ENCODE measurements at places on chromosomes 5 and 9. TPM values are rescaled to one million over a fixed set of nuclear protein-coding genes. Genes with fewer than 3 reads are reported as not detected.

- no peak for DNase-seq
Observed at GRCh38 chr5:34620185-34620584, 35.9 kb upstream of the RAI14 start.

DNA sequence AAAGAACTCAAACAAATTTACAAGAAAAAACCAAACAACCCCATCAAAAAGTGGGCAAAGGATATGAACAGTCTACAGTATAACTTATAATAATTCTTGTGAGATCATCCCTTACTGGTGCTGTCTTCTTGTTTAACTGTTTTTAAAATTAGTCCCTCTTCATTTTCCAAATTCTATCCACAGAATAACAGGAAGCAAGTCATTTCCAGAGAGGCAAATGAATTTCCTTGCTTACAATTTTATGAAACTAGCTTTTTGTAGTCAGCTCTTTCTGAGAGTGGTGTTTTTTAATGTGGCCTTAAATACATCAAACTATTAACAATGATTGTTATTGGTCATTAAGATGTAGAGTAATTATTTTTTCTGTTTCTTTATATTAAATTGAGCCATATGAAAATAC is 40.6 kb downstream of the FAM174A start:
- no peak for DNase-seq

MCC gene
- total RNA-seq = 54.1 TPM

DNA sequence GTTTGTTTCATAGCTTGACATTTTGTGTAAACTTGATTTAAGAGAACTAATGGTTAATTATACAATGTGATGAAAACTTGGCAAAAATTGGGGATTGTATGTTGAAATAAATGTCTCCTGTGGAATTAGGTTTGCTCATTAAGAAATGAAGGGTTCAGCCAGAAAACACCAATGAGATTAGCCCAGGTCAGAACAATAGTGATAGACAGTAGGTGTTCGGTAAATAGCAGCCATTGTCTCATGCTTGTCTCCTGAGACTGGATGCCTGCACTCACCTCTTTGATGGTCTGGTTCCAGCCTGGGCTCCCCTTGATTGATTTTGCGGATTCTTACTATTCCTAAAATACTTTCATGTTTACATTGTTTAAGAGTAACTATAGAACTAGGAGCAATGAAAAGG is 135.5 kb downstream of the FBN2 start:
- no peak for DNase-seq

GRCh38 chr9:10566848-10567247 is 46.0 kb downstream of the PTPRD start:
- DNase-seq = no peak

OBP2B gene
- total RNA-seq = 35.2 TPM

DNA sequence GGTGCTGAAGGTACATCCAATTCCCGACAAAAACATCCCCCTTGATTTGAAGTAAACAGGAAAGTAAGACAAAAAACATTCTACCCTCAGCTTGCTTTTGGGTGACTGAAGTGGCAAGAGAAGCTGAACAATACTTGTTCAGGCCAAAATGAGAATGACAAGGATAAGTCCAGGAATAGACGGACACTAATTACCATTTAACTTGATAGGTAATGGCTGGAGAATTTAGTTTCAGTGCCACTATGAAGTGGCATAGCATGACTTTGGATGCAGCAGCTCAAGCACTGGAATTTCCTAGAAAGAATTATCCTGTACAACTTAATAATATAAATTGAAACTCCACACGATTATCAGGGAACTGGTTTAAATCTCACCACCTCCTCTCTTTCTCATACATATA is 49.7 kb downstream of the HOMER1 start:
- no peak for DNase-seq

- DNase-seq = no peak
Observed at GRCh38 chr9:7237473-7238246, 479.9 kb downstream of the KDM4C start.

SUSD3 gene
- 471 TPM for total RNA-seq

DNA sequence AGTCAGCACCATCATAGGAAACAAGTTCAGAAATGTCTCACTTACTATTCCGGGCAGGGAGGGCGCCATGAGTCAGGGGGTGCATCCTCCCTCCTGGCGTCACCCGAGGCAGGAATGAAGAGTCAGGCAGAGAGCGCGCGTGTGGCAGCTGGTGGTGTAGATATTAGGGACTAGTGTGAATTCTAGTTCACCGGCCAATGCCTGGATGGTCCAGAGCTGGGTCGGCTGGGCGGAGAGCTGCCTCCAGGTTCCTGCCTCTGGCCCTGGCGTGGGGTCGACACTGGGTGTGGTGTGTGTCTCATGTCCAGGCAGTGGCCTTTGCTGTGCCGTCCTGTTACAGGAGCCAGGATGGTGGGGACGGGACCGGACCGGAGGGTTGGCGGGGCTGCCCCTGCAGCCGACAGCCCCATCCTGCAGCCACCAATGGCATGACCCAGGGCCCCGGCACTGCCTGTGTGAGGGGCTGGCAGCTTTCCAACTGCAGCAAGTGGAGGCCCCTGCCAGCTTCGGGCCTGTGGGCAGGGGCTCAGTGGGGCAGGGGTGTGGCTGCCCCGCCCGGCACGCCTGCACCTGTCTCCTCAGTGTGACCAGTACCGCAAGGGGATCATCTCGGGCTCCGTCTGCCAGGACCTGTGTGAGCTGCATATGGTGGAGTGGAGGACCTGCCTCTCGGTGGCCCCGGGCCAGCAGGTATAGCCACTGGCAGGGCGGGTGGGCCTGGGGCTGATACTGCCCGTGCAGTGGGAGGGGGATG is 9.1 kb downstream of the DIPK1B start:
- DNase-seq = no peak

GRCh38 chr5:38059876-38060275 is 198.5 kb upstream of the EGFLAM start:
- DNase-seq = no peak

DNA sequence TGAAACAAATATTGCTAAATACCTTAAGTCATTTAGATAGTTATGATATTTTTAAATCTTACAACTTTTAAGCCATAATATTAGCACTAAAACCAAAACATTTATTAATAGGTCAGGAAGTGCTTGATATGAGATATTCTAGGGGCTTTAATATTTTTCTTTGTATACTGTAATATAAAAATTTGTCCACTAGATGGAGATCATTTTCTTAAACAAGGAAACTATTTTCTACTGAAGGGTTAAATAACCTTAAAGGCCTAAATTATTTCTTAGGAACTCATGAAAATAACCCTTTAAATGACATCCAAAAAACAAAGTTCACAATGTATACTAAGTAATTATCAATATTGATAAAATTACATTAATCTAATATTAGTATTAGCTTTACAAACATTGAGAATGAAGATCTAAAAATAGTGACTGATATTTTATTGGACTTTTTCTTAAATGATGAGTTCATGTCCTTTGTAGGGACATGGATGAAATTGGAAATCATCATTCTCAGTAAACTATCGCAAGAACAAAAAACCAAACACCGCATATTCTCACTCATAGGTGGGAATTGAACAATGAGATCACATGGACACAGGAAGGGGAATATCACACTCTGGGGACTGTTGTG is 635.7 kb downstream of the RAB3C start:
- DNase-seq = no peak

DNA sequence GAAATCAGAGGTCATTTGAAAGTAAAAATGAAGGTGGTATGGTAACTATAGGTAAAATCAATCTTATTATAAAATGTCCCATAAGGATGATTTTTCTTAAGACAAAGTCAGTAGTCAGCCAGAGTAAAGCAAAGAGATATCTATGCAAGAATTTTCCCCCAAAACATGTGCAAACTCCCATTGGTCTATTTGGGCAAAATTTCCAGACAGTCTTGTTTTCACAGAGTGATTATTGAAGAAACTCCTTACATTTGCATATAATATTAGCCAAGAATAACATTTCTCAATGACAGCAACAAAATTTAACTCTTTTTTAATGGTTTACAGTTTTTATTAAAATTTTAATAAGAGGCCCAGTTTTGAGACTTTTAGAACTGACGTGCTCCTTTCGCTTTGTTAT is 406.1 kb upstream of the GRAMD2B start:
- DNase-seq = no peak

DNA sequence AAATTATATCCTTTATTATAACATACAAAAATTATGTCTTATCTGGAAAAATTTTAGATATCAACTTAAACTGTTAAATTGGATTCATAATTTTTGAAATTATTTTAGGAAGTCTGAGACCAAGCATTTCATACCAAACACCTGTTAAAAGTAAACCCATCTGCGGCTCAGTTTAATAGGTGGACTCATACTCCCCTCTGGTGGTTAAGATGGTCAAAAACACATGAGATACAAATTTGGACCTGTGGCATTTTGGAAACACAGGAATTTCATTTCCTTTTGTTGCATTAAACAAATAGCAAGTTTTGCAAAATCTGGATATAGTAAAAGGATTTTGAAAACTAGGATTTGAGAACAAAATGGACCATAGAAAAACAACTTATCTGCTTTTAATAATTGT is 53.7 kb downstream of the RGMB start:
- DNase-seq = peak; percentile 22

- DNase-seq = no peak
Observed at GRCh38 chr9:92245005-92245797, 48.3 kb downstream of the IARS1 start.

GRCh38 chr5:130222573-130222972 is 318.3 kb downstream of the CHSY3 start:
- DNase-seq = no peak

DNA sequence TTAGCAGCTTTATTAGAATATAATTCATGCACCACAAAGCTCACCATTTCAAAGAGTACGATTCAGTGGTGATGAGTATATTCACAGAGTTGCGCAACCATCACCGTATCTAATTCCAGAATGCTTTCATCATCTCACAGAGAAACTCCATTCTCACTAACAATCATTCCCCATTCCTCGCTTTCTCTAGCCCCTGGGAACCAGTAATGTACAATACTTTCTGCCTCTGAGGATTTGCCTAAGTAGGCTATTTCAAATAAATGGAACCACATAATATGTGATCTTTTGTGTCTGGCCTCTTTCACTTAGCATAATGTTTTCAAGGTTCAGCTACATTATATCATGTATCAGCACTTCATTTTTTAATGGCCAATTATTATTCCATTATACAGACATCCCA is 145.1 kb upstream of the ADAMTS16 start:
- DNase-seq = no peak

NR2F1 gene
- 49.3 TPM for total RNA-seq

TEX48 gene
- not detected for total RNA-seq

SH2D3C gene
- 5.5 TPM for total RNA-seq

- DNase-seq = no peak
Observed at GRCh38 chr5:16794269-16794913, 141.7 kb downstream of the MYO10 start.

DNA sequence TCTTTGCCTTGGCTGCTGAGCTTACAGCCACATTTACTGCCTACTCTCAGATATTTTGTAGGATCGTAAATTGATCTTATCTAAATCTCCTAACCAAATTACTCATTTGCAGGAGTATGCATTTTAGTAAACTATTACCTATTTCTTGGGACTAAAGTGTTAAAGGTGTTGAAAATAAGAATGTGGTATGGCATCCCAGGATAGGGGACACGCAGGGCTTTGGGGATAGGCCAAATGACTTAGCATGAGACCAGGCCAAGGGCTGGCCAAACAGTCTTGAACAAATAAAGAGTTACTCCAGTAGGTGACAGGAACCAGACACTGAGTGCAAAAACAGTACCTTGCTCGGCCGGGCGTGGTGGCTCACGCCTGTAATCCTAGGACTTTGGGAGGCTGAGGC is 25.1 kb downstream of the TBC1D2 start:
- DNase-seq = peak; percentile 70

DNA sequence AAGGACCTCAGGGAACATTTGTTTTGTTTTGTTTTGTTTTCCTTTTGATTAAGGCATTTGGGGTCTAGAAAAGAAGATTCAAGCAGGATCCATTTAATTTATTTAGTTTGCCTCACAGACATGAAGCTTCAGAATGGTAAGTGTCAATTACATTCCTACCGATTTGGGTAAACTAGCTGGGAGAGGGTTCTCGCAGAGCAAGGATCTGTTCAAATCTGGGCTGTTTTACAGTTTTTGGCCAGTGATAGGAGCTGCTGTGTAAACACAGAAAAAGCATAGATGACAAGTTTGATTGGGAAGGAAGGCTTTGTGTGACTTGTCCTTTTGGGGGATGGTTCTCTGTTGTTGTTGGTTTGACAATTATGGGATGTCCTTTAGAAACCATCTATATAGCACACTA is 470.3 kb upstream of the WWC1 start:
- DNase-seq = no peak

DNA sequence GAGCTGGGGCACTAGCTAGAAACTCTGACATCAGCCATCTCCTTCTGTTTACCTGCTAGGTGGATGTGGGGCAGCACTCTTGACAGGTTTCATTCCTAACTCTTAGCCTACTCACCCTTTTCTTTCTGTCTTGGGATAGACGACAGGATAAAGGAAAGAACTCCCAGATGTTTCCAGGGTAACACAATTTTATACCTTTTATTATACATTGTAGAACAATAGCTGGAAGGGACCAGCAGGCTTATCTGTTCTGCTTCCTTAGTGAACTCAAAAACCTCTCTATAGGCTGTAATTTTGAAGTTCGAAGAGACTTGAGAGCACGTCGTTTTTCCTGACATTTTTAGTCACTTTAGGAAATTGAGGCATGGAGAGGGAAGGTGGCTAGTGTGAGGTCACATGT is 13.2 kb downstream of the SPTAN1 start:
- DNase-seq = no peak

GRCh38 chr5:113969901-113970300 is 392.0 kb upstream of the KCNN2 start:
- DNase-seq = no peak

CDKN2B gene
- total RNA-seq = 5.4 TPM

- DNase-seq = no peak
Observed at GRCh38 chr5:27472000-27472763, 433.8 kb upstream of the CDH9 start.

- no peak for DNase-seq
Observed at GRCh38 chr5:177959315-177959714, 36.7 kb downstream of the PROP1 start.

GRCh38 chr5:157761690-157762621 is 18.4 kb downstream of the LSM11 start:
- peak; percentile 36 for DNase-seq

DNA sequence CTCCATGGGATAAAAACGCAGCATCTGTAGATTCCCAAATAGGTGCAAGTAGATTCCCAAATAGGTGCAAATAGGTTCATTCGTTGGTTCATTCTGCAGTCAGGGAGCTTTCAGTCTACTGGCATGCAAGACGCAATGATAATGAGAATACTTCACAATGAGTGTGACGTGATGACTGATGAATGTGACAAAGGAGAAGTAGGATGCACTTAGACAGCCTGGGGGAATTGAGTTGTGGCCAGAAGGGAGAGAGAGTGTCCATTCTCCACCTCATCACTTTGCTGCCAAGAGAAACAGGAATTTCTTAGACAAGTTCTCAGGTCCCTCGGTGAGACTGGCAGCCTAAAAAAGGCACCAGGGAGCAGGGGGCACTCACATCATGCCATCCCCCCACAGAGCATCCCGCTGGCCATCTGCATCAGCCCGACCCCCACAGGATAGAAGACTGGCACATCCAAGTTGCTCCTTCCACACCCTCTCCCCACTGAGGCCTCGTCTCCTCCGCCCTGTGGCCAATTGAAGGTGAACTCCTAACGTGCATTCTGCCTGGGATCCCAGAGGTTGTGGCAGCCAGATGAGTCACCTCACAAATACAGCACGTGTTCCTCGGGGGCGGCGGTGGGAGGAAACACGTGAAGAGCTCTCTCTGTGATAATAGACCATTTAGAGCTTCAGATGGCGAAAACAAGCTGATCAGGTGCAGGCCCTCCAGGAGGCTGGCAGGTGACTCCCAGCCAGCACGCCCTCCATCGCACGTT is 19.9 kb upstream of the KCNIP1 start:
- DNase-seq = no peak
